Activated T-helper 1 cell treated with anti-CD3 and anti-CD28 coated beads, Interleukin-2, amount 50 U/mL, for 16 hours (primary cell): ENCODE measurements at places on chromosomes 6 and 20.

DNA sequence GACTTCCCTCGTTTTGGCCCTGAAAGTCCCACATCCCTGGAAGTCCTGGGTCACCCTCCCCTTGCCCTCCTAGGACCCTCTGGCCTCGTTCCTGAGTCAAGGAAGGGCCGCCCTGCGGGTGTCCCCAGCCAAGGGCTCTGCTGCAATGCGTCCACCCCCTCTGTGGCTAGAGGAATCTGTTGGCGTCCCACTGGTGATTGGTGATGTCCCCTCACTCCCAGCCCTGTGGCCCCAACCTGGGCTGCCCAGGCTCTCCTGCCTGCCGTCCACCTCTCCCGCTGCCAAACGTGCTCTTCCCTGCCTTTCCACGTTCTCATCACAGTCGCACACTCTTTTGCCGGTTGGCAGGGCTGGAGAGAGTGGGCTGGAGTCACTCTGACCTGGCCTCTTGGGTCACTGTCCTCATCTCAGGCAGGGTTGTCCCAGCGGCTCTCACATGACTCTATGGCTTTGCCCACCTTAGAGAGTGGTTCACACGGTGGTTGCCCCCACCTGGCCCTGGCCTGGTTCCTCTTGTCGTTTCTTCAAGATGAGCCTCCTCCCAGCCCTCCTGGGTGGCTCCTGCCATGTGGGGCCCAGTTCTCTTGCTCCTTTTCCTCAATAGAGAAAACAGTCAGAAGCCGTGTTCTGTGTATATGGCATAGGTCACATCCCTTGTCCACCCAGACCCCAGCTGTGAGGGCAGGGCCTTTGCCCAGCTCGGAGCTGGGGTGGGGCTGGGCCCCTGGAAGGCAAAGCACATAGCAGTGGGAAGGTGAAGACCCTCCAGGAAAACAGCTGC is 100.9 kb downstream of the TMEM242 start:
- no peak for DNase-seq

- DNase-seq: no peak
Observed at GRCh38 chr6:44128020-44128917, 915 bp downstream of the TMEM63B start.

- no peak for DNase-seq
Observed at GRCh38 chr6:146286961-146287360, 256.7 kb upstream of the RAB32 start.

GRCh38 chr20:51221791-51222408 is 199.0 kb upstream of the KCNG1 start:
- no peak for DNase-seq

DNA sequence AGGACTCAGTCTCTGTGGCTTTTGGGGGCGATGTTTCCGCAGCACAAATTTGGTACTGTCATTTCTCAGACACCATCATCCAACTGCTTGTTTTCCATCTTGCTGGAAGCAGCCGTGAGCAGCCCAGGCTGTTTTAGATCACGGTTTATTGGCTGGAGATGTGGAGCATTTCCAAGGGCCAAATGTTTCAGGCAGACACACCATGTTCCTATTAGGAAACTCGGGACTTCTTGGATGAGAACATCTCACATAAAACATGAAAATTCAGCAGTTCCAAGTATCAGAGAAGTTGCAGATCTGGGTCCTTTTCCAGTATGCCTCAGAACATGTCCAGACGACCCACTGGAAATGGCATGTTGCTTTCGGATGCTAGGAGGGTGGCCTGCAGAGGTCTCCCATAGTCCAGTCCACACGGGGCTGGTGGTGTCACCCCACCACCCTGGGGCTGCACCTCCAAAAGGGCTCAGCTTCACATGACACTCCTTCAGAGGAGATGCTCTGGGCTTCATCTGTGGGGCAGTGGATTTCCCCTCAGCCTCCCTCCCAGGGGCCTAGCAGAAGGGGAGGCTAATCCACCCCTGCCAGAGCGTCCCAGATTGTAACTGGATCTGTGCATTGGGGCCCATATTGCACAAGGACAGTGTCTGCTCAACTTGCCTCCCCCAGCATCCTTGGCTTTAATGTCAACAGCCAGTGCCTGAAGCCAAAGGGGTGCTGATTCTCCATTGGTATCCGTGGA is 176.3 kb downstream of the SCP2D1 start:
- DNase-seq: no peak

DNA sequence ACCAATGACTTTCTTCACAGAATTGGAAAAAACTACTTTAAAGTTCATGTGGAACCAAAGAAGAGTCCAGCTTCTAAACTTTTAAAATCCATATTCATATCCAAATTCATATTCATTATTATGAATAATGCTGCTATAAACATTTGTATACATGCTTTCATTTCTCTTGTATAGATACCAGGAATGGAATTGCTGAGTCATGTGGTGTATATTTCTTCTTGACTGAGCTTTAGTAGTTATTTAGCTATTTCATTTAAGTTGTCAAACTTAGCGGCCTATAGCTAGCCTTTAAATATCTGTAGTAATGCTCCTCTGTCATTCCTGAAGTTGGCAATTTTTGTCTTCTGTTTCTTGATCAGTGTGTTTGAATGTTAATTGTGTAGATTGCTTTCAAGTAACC is 19.8 kb upstream of the SMIM28 start:
- DNase-seq: no peak

GRCh38 chr6:21845018-21845417 is 251.5 kb downstream of the SOX4 start:
- no peak for DNase-seq

GRCh38 chr6:2695454-2696095 is 55.1 kb downstream of the MYLK4 start:
- DNase-seq: no peak

DNA sequence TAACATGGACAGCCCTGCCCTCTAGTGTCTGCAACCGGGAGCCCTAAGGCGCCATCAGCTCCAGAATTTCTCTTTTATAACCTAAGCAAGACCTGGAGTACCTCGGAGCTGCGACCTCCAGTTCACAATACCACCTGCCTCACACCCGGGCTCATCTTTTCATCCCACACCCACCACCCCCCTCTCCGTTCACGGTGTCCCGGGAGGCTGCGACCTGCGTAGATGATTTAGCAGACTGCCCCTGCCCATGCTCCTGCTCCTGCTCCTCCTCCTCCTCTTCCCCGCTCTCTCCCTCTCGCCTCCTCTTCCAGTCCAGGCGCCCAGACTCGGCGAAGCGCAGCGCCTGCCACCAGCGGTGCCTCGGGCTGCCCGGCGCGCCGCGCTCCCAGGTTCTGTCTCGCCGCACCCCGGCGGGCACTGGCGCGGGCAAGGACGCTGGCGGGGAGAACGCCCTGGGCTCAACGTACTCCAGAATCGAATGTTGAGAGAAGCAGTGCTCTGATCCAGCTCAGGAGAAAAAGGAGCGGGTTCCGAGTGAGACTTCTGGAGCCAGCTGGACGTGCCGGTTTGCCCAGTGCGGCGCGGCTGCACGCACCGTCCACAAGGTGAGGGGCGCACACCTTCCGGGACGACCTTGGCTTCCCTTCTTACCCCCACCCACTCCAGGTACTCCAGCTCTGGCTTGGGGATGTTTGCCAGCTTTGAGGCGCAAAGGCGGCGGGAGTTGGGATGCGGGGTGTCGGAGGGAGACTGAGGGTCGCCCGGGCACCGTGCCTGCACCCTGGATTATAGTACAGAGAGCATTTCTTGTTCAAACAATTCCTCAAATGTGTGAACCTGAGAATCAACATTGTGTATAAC is at the start of gene HTR1E:
Gene HTR1E (plus strand): TSS at position 310 of the 861 bp plus-strand sequence. CDS start 77,807 bp downstream, outside the sequence.
- DNase-seq: no peak

DNA sequence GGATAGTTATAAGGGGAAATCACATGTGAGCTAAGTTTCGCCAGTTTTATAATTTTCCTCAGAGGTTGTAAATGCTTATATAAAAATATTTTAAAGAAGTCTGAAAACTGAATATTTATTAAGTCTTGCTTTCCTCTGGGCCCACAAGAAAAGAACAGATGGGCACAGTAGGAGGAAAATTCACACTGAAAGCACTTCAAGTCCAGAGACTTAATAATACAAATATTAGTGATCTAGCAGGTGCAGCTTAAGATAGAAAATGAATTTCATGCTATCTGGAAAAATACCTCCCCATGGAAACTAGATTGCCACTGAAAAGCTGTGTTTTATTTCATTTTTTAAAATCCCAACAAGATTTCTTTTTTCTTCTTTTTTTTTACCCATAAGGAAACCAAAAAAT is 47.2 kb downstream of the ORC3 start:
- DNase-seq: no peak

DNA sequence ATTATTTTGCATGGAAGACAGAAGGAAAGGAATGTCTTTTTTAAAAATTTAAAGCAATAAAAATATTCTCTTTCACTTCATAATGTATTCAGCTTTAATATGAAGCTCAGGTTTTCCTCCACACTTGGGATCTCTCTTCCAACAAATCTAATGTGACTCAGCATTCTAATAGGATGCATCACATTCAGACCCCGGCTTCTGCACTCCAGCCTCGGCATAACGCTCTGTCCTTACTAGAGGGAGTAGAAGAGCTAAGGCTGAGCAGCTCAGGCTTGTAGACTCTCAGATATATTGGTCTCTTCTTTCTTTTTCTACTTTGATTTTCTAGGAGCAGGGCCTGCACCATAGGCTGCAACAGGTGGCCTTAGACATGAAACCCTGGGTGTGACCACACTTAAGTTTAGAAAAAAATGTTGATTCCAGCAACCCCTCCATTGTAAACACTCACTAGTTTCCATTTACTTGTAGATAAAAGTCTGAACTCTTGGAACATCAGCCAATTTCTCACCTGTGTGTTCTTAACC is 161.7 kb downstream of the PAK5 start:
- DNase-seq: no peak
